A172 (cell line): ENCODE measurements at places on chromosomes 2 and 18.

DNA sequence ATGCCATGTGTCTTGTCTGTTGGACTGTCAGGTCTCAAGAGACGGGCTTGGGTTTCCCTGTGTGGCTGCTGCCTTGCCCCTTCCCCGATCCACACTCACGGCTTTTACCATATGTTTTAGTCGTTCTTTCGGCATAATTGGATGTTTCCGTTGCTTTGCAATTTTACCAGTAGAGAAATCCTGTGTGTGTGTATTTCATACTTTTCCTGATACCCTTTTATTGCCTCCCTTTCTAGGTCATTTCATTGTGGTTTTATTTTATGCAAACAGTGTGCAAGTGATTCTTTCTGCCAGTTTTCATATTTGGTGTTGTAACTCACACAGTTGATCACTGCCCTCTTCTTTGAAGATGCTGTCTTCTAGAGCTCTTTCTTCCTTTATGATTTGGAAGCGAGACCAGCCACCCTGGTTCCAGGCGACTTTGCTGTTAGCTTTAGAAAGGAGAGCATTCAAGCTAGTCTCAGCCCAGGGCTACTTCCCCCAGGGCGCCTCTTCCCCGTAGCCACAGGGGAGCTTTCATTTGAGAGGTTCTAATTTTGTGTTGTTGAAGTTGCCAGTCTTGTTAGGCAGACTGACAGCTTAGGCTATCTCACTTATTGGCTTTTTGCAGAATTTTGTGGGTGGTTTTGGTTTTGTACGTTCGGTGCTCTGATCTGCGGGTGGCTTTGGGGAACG is 17.0 kb downstream of the SH3BP4 start:
- DNase-seq: no peak

- DNase-seq: no peak
Measured at GRCh38 chr18:54515149-54515548, 75.9 kb upstream of the DYNAP start.

DNA sequence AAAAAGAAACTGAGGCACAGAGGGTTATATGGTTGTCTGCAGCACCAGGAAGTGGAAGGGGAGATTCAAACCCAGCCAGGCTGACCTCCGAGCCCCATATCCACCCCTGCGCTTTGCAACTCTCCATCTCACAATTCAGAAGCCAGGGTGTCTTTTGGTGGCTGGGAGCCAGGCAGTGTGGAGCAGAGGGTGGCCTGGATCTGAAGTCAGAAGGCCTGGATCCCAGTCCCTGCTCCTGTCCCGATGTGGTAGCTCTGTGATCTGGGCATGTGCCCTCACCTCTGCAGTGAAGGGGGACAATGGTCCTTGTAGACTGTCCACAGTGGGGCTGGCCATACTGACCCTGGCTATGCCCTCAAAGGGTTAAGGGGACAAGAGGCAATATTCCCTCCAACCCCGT is 57.0 kb downstream of the CIB4 start:
- DNase-seq: no peak

DNA sequence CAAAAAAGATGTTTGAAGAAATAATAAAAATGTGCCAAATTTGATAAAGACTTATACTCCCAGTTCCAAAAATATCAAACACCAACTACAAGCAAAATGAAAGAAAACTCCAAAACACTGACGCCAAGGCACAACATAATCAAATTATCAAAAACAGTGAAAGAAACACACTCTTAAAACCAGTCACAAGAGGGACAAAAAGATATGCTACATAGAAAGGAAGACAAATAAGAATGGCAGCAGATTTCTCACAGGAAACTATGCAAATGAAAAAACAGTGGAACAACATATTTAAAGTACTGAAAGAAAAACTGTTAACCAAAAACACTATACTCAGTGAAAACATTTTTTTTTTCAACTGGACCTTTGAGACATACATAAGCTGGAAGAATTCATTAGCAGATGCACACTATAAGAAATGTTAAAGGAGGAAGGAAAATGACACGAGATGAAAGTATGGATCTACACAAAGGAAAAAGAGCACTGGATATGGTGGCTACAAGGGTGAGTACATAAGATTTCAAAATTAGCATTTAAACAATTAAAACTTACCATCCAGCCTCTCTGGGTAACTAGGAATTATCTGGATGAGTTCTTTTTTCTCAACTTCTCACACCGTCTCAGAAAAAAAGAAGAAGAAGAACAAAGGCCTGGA is 94.0 kb upstream of the ACVR1C start:
- DNase-seq: peak; percentile 11
